ENCODE measurements at places on chromosomes 3 and 15.

GRCh38 chr15:49190586-49190985 lies 20.5 kb downstream of the GALK2 start:
- no peak for DNase-seq

- DNase-seq = no peak
These were observed 93.8 kb upstream of the UNC13C start for GRCh38 chr15:53884441-53884840.

- no peak for DNase-seq
These were observed 55.3 kb downstream of the CCR4 start for GRCh38 chr3:33006571-33007286.

- DNase-seq = no peak
These were observed 266.9 kb upstream of the STT3B start for GRCh38 chr3:31265646-31266428.

DNA sequence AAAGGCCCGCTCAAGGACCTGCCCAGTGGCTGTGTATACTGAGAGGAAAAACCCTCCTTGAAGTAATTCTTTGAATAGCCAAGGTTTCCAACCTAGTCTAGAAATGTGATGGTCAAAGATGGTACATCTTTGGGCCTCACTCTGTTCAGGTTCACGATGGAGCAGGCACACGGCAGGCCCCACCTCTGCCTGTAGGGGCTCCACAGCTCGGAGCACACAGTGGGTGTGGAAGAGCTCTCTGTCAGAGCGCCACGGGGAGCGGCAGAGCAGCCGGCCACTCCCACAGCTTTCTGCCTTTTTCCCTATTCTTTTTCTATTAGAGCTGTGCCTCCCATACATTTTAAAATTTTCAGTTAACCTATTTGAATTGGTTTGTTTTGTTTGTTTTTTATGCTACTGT lies 89.5 kb downstream of the CTNNB1 start:
- DNase-seq = no peak

- DNase-seq = no peak
These were observed 338.5 kb upstream of the THBS1 start for GRCh38 chr15:39242345-39242744.

DNA sequence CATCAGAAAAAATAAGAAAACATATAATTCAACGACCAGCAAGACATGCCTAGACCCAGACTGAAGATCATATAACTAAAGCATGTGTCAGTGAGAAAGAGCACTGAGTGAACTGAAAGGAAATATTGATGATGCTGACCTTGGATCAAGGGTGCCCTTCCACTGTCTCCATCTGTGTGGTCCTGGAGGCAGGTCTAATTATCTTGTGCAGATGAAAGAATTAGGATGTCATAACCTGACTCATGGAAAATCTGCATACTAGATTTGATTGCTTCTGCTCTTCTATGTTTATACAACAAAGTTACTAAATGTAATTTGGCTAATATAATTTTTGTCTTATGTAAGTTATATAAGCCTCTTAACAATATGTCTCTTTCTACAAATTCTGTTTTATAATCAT lies 264.6 kb upstream of the TGFBR2 start:
- DNase-seq = no peak

DNA sequence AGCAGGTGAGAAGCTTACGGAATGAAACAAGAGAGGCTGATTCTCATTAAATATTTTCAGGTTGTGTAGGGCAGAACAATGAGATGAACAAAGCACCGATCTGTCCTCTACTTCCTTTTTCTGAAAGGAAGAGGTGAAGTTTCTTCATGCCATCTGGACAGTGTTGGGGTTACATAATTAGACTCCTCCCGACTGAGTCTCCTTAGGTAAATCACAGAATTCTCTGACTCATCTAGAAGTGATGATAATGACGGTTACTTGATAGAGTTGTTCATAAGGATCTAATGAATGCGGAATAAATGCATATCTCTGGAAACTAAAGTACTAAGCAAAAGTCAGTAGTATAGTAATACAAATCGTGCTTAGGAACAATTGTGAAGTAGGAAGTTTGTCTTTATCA lies 21.2 kb downstream of the CRTC3 start:
- DNase-seq = no peak

GRCh38 chr3:55692957-55693558 lies 206.0 kb upstream of the WNT5A start:
- DNase-seq = no peak

DNA sequence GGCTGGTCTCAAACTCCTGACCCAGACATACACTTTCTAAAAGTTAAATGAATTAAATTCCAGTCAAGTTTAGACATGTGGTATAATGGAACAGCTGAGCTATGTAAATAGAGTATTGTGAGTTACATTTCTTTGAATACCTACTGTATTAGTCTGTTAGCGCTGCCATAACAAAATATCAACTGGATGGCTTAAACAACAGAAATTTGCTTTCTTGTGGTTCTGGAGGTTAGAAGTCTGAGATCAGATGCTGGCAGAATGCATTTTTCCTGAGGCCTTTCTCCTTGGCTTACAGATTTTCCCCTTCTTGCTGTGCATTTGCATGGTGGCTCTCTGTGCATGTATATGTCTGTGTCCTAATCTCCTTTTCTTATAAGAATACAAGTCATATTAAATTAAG lies 101.5 kb upstream of the TGFBR2 start:
- no peak for DNase-seq

- DNase-seq = no peak
These were observed 57.4 kb downstream of the UNC13C start for GRCh38 chr15:54035616-54036015.

DNA sequence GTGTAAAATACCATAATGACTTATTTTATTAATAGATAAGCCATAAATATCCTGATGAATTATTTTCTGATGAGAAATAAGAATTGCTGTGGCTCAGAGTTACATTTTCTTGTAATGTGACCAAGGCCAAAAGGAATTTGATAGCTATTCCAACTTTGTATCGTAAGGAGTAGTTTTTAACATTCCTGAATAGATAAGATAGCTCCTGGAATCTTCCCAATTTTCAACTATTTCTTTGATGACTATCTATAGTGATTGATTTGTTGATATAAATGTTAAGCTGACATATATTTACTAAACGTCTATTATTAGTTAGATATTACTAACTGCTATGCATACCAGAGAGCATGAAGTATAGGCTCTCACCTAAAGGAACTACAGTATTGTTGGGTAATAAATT lies 49.1 kb upstream of the SATB1 start:
- no peak for DNase-seq

DNA sequence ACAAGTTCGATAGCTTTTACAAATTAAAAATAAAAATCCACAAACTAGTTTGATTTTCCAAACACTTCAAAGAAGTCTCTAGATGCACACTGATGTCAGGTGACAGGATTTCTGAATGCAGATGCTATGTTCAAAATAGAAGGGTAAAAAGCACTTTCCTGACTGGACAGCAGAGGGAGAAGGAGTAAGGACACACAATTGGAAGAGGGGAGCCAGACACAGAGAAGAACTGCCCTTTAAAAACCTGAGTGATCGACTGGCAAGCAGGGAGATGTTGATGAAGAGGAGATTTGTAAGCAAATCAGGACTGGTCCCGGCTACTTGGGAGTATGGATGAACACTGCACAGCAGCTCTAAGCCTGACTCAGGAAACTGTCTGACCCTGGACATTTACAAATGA lies 612.8 kb downstream of the MAGI1 start:
- no peak for DNase-seq

Measured in activated naive CD4-positive, alpha-beta T cell (primary cell).